ENCODE measurements at places on chromosomes 6 and 20.

DNA sequence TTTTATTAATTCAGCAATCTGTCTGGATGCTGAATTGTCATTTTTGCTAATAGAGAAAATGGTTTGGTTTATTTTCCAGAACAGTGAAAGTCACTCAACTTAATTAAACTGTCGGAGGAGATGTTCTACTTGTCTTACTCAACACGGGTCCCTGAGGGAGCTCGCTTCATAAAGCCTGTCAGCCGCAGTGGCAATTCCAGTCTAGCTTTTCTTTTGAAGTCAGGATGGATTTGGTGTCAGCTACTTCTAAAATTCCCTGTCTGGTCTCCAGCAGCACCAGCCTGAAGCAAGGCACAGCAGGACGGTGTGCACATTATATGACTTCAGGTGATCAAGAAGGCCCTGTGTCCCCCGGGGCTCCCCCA is 261.5 kb downstream of the SLC24A3 start:
- DNase-seq = no peak

DNA sequence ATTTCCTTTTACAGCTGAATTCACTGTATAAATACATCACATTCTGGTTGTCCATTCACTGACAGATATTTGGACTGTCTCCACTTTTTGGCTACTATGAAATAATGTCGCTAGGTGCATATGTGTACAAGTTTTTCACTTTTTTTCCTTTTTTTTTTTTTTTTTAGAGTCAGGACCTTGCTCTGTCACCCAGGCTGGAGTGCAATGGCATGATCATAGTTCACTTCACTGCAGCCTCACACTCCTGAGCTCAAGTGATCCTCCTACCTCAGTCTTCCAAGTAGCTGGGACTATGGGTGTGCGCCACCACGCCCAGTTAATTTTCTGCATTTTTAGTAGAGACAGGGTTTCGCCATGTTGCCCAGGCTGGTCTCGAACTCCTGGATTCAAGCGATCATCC is 13.3 kb downstream of the CSNK2A1 start:
- DNase-seq = no peak

GRCh38 chr6:6439778-6440177 is 119.3 kb upstream of the F13A1 start:
- no peak for DNase-seq

DNA sequence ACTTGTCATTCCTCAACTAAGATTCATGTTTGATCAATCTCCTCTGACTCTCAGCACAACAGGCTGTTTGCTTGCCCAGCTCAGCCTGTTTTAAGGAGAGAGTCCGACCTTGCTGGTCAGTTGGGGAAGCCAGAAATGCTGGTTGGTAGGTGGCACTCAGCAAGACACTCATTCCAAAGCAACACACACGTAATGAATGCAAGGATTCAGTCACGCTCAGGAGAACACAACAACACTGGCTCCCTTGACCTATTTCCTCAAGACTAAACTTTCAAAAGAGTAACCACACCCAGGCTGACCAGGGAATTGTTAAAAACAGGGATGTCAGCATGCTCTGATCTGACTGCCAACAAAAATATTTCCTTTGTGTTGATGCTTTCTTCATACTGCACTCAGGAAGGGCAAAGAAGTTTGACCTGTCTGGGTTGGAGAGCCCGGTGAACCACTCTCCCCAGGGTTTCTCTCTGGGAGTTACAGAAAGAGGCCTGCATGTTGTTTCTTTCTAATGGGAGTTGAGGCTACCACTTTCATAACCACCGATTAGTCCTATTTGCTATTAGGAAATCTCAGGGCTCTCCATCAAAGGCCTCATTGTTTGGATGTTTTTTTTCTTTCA is 25.6 kb upstream of the PREP start:
- DNase-seq = no peak

GRCh38 chr6:13724182-13724581 is 12.5 kb upstream of the RANBP9 start:
- DNase-seq = no peak
